ENCODE measurements at places on chromosomes 7 and 10.

DNA sequence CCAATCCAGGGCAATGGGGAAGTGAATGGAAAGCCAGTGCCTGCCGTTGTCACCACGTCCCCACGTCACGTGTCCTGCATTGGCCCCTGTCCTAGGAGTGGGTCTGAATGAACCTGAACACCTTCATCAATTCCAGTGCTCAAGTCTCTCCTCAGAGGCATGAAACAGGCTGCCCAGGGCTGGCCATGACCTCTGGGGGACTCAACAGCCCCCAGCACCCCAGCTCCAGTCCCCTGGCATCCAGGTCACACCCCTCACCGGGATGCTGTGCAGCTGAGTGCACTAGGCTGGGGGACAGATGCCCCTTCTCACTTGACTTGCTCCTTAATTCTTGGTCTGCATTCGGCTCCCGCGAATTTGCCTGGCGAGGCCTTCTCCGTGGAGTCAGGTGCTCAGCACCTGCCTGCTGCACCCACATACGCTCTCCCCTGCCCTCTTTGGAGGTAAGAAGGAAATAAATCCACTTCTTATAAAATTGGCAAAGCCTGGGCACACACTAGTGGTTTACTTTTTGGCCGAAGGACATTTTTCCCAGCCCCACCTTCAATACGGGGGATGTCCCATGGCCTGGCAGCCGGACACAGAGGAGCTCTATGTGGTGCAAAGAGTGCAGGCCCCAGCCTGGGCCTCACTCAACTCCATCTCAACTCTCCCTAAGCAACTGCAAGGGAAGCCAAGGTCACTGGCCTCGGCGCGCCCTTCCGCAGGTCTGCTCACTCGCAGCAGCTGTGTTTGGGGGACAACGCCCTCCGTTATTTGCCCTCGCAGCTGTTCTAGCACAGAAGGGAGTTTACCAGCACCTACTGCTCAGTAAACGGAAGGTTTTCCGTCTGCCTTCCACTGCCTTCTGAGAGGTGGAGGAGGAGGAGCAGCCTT lies 77.6 kb upstream of the SHH start:
- DNase-seq = no peak

DNA sequence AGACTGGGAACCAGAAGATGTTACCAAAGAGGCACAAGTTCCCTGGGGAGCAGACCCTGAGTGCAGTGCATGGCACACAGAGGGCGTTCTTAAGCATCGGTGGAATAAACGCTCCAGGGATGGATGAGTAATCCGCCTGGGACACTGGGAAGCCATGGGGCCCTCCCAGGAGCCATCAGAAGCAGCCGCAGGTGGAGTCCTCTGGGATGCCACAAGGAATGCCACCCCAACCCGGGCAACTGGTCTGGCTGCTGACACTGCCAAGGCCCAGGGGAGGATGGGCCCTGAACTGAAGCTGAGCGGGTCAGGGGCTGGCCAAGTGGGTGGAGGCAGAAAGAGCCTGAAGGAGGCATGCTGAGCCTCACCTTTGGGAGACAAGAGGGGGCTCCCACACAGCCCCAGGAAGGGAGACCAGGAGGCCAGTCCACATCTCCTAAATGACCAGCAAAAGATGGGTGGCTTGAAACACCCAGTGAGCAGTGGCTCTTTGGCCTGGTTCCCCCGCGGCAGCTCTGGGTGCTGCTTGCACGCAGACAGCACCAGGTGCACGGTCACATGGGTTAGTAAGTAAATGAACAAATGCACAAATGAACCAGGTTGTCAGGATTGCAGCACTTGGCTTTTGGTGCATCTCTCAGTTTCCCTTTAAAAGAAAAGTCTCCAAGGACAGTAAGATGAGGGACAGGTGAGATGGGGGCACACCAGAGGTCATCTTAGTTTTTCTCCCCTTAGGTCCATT lies 141.3 kb upstream of the ZMIZ1 start:
- DNase-seq = no peak

DNA sequence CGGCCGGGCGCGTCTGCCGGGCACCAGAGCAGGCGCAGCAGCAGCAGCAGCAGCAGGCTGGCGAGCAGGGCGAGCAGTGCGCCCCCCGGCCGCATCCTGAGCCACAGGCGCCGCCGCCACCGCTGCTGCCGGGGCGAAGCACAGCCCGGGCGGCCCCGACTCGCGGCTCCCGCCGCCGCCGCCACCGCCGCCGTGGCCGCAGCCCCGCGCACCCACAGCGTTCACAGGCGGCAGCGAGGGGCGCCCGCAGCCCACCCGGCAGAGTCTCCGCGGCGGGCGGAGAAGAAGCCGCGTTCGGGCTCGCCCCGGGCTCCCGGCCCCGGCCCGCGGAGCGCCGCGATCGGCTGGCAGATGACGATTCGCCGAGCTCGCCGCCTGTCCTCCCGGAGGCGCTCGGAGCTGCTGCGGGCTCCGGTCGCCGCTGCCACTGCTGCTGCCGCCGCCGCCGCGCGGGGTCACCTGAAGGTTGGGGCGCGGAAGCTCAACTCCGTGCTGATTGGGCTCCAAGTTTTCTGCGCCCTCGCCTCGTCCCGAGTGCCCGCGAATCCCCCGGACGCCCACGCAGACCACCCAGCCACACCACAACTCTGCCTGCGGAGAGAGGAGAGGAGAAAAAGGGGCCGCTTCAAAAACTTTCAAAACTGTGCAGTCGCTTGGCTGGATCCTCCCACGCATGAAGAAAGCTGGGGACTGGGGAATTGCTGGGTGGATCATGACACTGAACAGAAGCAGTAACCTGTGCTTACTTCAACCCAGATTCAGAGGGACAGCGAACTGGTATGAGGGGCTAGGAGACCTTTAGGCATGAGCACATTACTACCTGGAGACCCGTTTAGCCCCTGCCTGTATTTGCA lies at the start of gene ST8SIA6:
Gene ST8SIA6, minus strand, starts transcription at position 435 of the 854 bp plus-strand sequence. Its CDS starts 340 bp downstream, at position 95.
- peak; percentile 21 for DNase-seq

DNA sequence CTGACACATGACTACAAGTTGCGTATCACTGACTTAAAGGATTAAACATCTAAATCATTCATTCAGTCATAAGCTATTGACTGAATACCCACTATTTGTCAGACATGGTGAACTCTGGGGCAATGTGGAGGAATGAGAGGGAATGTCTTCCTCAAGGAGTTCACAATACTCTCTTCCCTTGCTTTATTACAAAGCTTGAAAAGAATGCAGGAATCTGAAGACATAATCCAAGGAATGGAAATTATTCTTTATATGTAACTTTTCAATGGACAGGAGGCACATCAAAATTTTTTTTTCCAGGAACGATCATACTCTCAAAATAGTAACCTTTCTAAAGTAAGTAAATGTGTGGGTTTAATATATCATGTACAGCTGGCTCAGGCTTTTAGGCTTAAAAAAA lies 111.9 kb downstream of the ATXN7L1 start:
- no peak for DNase-seq

DNA sequence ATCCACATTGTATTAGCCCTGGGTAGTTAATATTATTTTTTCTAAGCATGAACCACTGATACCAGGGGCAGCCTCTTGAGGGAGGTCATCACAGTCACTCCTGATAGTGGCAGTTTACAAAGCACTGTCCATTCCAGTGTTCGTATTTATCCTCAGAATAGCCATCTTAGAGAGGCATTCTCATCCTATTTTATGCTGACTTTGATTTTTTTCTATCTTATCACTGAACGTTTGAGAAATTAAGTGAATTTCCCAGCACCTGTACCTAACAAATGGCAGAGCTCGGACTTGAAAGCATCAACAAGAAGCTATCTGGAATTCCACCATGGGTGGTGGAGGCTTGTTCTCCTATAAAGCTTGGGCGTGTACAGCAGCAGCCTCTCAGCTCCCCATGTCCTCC lies 26.1 kb upstream of the MGAM2 start:
- DNase-seq = no peak

- DNase-seq = no peak
Observed at GRCh38 chr7:134571746-134572461, 23.0 kb downstream of the AKR1B15 start.

GRCh38 chr10:44979281-44980191 lies 927 bp upstream of the DEPP1 start:
- DNase-seq = no peak

GRCh38 chr10:71606257-71607081 lies 113.1 kb downstream of the C10orf105 start:
- DNase-seq = no peak

DNA sequence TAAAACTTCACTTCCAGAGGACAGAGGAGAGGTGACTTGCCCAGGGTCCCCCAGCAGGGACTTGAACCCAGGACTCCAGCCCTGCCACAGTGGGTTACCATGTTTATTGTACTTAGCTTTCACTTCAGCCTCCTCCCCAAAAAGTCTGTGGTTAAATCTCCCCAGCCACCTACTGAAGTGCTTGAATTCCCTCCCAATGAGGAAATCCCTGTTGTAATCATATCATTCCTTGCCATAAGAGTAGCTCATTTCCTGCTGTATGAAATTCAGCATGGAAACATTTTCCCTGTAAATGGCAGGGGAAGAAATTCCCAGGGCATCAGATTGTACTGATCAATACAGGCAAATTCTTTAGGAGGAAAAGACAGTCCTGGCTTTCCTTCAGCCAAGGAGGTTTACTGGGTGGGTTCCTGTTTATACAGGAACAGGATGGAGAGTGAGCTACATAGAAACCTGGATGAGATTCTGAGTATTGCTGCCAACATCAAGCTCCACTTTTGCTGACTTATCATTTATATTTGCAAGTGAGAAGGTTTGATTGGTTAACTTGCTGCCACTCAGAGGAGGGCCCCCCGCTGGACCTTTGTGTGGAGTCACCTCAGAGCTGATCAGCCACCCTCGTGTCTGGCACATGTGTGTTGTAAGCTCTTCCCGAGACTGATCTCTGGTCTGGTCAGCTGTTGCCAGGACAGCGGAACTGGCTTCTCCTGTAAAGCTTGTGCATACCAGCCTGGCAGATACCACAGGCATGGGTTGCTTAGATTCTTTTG lies 16.4 kb upstream of the PDZD8 start:
- DNase-seq = no peak

- DNase-seq = no peak
Observed at GRCh38 chr10:131576341-131577177, 265.0 kb upstream of the TCERG1L start.

DNA sequence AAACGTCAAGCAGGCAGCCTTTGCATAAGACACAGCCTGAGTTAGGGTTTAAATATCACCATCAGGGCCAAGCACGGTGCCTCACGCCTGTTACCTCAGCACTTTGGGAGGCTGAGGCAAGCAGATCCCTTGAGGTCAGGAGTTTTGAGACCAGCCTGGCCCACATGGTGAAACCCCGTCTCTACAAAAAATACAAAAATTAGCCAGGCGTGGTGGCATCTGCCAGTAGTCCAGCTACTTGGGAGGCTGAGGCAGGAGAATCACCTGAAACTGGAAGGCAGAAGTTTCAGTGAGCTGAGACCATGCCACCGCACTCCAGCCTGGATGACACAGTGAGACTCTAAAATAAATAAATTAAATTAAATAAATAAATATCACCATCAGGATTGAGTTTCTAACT lies 33.0 kb downstream of the SRPK2 start:
- DNase-seq = no peak

DNA sequence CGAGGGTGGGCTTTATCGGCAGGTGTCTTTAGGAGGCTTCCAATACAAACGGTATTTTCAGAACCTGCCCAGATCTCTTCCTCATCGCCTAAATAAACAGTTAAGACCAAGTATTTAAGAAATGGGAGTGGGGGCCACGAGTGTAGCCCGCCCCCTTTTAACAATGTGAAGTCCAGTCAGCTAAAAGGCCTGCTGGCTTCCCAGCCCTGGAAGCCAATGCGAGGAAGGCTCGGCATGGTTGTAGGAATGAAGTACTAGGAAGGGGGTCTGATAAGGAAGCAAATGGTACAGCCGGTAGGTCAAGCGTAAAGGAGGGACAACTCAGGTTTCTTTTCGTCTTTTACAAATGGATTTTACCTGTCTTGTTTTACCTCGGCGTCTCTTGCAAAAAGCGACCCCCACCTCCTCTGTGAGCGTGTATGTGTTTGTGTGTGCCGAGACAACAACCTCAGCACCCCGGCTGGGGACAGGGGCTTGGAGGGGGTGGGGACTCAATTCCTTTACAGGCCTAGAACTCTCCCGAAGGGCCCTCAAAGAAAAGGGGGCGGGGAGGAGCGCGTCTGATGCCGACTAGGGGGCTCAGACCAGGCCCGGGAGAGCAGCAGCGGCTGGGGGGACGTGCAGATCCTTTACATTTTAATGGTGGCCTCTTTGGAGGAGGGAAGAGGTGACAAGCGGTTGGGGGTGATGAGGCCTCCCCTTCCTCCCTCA lies 147.6 kb downstream of the GPR85 start:
- DNase-seq = peak; percentile 8

DNA sequence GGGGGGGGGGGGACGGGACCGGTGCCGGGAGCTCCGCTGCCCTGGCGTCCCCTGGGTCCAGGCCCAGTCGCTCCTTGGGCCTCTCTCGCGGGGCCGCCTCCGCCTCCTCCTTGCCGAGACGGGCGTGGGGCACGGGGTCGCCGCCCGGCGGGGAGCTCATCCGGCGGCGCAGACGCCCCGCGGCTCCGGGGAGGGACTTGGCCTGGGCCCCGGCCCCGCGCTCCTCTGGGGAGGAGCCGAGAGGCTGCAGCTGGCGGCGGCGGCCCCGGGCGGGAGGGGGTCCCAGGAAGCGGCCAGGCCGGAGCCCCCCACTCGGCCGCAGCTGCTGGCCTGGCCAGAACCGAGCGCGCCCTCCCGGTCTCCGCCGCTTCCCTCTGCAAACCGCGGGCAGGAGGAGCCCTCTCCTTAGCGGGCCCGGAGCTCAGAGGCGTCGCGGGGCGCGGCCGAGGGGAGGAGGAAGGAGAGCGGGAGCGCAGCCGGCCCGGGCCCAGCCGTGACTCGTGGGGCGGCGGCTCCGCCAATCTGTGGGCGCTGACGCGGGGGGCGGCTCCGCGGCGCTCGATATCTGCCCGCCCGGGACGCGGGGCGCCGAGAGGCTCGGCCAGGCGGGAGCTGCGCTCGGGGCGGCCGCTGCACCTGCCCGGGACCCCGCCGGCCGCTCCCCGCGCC lies at the start of gene FAM20C:
Gene FAM20C, plus strand, starts transcription at position 591 of the 669 bp plus-strand sequence. CDS start 629 bp downstream, outside the sequence.
- DNase-seq = no peak

Data from stimulated activated CD8-positive, alpha-beta memory T cell treated with anti-CD3 and anti-CD28 coated beads, Interleukin-4, amount 100 ng/mL, for 4 hours (primary cell).